Activated CD4-positive, CD25-positive, alpha-beta regulatory T cell treated with anti-CD3 and anti-CD28 coated beads, Interleukin-2, amount 50 U/mL, for 24 hours (primary cell): ENCODE measurements at places on chromosomes 12 and 14.

DNA sequence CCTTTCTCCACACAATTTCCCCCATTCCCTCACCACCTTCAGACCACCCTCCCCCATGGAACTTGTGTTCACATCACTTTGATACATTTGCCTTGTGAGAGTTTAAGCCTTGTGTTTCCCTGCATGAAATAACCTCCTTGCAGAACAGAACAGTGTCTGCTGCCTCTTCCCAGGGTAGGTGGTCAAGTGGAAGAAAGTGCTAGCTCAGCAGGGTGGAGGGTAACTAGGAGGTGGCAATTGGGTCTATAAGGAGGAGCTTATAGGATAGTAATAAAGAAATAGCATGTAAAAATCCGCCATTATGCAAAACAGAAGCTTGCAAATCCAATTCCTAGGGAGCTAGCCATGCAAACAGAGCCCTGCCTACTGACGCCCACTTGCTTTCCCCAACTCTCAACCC is 13.9 kb upstream of the KRT8 start:
- no peak for ATAC-seq

DNA sequence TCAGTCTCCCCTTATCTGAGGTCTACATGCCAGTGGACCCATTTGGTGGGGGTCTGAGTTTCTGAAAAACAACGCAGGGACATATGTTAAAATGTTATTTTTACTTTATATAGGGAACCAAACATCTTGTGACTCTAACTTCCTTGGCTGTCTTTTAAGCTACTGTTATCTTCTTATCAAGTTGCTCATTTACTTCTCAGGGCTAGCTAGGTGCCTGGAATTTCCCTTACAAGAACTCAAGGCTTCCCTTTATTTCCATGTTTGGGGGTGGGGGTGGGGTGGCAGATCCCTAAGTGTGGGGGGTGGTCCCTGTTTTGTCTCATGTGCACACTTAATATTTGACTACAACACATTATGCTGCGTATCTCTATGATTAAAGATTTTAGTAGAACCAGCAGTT is 31.6 kb downstream of the PPP1R36 start:
- ATAC-seq: no peak

GRCh38 chr12:25051656-25052195 is 102.8 kb upstream of the BCAT1 start:
- peak; percentile 92 for ATAC-seq

- ATAC-seq: no peak
Observed at GRCh38 chr12:56953314-56953713, 4.1 kb downstream of the RDH16 start.

DNA sequence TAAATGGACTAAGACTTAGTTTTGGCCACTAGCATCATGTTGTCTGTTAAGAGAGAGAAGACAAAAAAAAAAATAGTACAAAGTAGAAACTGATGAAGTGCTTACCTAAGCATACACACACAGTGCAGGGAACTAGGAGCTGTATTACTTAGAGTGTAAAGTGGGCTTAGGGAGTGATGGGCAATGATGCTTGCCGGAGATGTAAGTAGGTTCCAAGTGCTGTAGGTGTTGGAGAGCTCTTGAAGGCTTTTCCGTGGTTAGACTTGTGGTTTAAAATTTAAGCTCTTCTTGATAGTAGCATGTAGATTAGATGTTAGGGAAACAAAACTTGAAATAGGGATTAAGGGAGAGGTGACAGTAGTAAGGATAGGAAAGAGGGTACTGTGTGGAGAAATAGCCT is 34.7 kb downstream of the MIA2 start:
- ATAC-seq: no peak
